ENCODE measurements at places on chromosomes 12 and 14.
A peak's percentile ranks its signal among the peaks of the same experiment; 100 is the strongest.

- no peak for DNase-seq
Observed at GRCh38 chr14:94031883-94032279, 5.7 kb downstream of the OTUB2 start.

DNA sequence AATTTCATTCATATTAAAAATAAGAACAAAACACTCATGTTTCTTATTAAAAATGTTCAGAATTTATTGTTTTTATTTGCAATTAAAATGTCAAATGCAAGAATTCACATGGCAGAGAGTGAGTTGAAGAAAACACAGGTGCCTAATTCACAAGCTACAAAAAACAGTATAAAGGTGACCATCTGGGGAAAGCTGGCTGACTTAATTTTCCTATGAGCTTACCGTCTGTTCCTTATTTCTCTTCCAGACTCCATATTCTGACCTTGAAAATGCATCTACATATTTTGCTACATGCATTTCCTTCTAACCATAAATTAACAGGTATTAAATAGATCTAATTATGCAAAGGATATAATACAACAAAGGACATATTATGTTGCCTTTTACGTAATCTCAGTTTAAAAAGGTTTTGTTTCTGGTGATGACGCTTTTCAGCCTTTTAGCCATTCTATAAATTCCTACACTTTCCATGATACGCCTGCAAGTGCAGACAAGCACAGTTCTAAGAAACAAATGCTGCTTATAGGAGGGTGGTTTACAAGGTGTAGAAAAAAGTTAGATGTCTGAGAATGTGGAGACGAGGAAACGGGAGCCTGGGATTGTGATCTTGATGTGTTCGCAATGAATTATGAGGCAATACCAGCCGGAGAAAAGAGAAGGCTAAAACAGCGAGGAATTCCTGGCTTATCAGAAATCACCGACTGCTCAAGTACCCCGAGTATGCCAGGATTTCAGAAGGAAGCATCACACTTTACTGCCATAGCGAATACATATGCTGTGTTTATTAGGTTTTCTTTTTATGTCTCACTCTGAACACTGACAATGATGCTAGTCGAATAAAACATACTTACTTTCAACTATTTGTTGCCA is 24.6 kb downstream of the LIN7A start:
- no peak for DNase-seq

DNA sequence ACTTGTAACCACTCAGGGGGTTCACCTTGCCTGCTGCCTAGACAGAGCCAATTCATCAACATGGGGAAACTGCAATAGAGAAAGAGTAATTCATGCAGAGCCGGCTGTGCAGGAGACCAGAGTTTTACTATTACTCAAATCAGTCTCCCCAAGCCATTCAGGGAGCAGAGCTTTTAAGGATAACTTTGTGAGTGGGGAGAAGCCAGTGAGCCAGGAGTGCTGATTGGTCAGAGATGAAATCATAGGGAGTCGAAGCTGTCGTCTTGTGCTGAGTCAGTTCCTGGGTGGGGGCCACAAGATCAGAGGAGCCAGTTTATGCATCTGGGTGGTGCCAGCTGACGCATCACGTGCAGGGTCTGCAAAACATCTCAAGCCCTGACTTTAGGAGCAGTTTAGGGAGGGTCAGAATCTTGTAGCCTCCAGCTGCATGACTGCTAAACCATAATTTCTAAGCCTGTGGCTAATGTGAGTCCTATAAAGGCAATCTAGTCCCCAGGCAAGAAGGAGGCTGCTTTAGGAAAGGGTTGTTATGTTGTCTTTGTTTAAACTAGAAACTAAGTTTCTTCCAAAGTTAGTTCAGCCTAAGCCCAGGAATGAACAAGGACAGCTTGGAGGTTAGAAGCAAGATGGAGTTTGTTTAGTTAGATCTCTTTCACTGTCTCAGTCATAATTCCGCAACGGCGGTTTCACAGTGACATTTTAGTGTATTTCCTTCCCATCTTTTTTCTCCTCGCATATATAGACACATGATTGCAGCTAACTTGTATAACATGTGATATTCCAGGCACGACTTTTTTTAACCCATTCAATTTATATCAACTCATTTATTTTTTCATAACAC is 68.9 kb upstream of the NCOR2 start:
- DNase-seq, result no peak

- DNase-seq, result no peak
Observed at GRCh38 chr12:123231931-123232330, 1.0 kb downstream of the MPHOSPH9 start.

DNA sequence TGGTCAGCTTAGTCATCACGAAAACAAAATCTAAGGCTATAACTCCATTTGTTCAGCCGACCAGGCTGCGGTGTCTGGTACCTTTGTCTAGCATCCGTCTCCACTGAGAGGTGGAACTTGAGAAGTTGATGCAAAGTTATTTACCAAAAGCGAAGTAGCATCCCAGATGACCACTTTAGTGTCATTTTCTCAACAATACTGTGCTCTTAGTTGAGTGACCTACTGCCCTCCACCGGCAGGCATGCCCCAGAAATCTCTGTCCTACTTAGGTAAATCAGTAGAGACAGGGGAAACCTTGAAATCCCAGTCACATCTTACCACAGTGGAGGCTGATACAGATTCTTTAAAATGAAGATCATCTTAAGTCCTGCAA is 1.3 kb upstream of the ST8SIA1 start:
- DNase-seq, result no peak

- no peak for DNase-seq
Observed at GRCh38 chr12:90098132-90098779, 389.6 kb upstream of the ATP2B1 start.

- DNase-seq, result peak; percentile 84
Observed at GRCh38 chr14:72892879-72893635, 844 bp downstream of the DPF3 start.

DNA sequence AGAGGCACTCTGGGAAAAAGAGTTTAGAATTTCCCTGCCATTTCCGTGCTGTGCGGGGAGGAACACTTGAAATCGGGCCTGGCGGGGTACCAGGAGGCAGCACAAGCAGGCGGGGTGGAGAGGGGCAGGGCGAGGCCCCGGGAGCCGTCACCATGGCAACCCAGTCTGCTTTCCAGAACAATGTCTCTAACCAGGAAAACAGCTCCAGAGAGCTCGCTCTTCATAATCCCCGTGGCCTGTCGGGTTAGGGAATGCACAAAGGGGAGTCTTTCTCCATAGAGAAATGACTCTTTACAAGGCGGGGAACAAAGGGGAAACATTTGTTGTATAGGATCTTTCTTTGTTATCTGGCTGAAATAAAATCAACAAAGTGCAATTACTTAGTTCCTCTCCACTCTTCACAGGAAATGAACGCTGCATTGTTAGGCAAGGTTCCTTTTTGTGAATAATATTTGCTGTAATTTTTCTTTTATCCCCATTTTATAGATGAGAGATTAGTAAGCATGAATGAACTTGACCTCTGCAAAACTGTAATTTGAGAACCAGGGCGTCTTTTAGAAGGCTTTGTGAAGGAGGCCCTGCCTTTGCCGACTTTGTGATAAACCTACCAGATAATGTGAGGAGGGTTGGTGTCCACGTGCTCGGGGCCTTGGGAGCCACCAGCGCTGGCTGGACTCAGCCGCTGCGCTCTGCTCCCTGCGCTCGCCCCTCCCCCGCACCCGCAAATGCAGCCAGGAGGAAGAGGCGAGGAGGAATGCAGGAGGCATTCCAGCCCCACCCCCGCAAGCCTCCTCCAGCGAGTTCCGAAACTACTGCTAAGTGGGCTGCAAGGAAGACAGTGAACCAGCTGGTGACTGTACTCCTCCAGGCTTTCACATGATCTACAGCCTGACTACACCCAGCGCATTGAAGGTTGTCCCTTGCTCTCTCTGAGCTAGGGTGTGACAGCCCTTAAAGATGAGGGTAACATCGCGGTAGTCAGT is 105.2 kb upstream of the ATF7IP start:
- peak; percentile 85 for DNase-seq

DNA sequence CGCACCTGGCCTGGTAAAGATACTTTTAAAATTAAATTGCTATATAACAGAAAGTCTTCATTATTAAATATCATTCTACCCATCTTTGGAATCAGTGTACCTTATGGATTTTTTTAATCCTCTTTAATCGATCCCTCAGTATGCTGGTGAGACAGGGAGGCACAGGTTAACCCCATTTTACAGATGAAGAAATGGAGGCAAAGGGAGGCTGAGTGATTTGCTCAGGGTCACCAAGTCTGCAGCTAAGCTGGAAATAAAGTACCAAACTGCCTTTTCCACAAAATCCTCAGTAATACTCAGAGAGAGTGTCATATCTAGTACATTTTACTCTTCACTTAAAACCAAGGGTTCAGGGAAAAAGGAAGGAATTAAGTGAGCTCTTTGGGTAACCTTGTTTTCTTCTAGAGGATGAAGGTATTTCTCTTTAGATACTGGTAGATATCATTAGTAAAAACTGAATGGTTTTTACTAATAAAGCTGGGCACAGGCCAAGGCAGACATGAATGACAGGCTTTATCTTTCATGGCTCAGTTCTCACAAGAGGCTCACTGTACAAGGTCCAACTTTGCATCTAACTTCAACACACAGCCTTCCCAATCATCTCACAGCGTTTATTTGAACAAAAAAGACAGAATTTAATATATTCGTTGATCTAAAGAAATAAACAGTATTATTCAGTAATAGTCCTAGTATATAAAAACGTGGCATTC is 35.3 kb upstream of the TTC7B start:
- no peak for DNase-seq

DNA sequence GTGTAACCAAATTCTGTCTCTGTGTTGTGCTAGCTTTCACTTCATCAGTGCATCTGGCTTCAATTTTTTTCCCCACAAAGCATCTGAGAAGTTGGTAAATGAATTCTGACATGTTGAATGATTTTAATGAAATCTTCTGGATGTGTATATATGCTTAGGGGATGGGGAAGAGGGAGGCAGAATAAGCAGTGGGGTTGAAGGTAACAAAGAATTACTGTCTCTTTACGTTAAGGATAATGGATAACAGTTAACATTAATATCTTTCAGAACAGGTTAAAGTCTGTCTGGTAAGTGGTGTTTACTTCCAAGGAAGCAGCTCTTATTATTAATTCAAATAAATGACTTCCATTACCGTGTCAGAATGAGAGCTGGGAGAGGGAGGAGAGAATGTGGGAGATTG is 261.7 kb downstream of the ERC1 start:
- peak; percentile 15 for DNase-seq

DNA sequence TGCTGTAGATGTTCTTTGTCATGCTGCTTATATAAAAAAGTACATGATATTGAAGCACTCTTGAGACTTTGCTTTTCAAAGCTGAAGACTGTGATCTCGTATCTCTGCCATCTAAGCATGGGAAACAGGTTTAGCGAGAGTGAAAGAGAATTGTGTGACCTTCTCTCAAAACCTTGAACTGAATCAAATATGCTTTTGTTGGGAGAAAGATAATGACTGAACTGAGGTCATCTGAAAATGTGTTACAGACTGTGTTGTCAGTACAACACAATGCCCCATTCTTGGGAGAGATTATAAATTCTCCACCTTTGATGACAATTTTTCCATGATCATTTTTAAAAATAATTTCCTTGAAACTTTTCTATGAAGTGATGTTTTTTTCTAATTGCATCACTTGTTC is 272.1 kb upstream of the SEL1L start:
- no peak for DNase-seq

DNA sequence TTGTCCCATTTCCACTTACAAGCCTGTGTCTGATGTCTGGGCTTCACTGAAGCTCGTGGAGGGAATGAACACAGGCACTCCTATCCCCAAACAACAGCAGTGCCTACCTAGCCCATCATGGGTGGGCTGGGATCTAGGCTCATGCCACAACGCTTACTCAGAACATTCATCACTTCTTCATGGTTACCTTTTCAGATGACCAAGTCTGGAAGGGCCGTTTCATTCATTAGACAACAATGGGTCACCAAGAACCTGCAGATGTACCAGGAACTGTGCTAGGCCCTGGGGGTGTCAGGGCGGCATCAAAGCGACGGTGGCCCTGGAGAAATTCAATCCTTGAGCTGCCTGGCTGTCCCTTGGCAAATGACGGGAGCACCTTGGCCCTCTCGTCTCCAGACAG is 64.9 kb upstream of the FZD10 start:
- DNase-seq, result no peak

- no peak for DNase-seq
Observed at GRCh38 chr14:103762541-103762940, 46.9 kb downstream of the ZFYVE21 start.

DNA sequence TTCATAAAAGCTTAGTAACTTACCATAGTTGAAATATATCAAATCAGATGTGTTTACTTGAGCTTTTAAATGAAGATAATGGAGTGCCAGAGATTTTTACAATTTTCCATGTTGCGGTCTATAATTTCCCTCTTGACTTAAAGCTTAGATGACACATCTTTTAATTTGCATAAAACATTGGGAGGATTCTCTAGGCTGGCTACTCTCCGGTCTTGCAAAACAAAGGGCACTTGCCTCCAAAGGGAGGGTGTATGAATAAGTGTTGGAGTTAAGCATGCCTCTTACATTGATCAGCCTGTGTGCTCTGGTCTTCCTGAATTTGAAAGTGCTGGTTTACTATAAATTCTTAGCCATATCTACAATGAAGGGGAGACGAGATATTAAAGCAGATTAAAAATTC is 336.4 kb upstream of the NAV3 start:
- DNase-seq, result no peak

GRCh38 chr14:32939254-32940065 is 781 bp downstream of the NPAS3 start:
- peak; percentile 88 for DNase-seq

GRCh38 chr14:38330275-38330674 is 74.4 kb upstream of the CLEC14A start:
- DNase-seq, result no peak

DNA sequence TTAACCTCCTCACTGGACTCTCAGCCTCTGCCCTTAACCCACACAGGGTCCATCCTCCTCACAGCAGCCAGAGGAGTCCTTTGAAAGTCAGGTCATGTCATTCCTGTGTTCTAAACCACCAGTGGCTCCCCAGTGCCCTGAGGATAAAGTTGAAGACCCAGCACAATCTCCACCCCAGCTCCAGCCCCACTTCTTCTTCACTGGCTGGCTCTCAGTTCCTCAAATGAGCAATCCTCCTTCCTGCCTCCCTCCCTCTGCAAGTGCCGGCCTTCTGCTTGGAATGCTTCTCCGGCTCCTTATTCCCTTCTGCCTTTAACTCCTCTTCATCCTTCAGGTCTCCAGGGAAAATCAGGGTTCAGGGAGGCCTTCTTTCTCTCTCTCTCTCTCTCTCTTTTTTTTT is 32.0 kb upstream of the SPPL3 start:
- DNase-seq, result peak; percentile 2

DNA sequence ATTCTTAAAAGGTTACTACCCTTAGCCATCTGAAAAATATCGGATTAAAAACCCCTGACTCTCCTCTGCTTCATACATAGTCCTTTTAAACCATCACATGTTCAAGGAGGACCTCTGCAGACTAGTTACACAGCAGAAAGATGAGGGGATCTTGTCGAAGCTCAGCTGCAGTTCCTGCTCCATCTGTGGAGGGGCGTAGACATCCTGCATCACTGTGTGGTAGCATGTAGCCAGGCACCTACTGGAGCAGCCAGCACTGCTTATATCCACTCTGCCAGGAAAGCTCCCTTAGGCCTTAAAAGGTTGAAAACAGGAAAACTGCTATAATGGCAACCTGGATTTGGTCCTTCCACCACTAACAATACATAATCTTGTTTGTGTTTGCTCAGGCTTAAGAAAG is 57.6 kb upstream of the STRN3 start:
- DNase-seq, result no peak

GRCh38 chr14:100590726-100591452 is 3.7 kb upstream of the BEGAIN start:
- DNase-seq, result peak; percentile 3

GRCh38 chr14:55092341-55092740 is 36.7 kb upstream of the LGALS3 start:
- DNase-seq, result no peak
